ENCODE measurements at places on chromosomes 12 and 14. TPM values are rescaled to one million over a fixed set of nuclear protein-coding genes. Genes with fewer than 3 reads are reported as not detected.

GRCh38 chr14:83255015-83255726 is 1721.5 kb upstream of the SEL1L start:
- H3K4me3 ChIP-seq: no peak overlapping the region
- no peaks in the 10 kb centered on the region for H3K4me1 ChIP-seq
- DNase-seq: no peak

GRCh38 chr12:58148405-58148804 is 207.0 kb downstream of the ATP23 start:
- H3K27ac ChIP-seq: no peak overlapping the region
- H3K36me3 ChIP-seq: peaks cover 9% of the 10 kb centered on the region
- no peak overlapping the region for H3K4me3 ChIP-seq

GRCh38 chr14:91378930-91379578 is 38.6 kb downstream of the CCDC88C start:
- peaks cover 100% of the 10 kb centered on the region for H3K4me1 ChIP-seq
- no peaks in the 10 kb centered on the region for H3K27me3 ChIP-seq
- DNase-seq: no peak
- peak overlapping the region; percentile 26 for H3K4me3 ChIP-seq
- H3K27ac ChIP-seq: peak overlapping the region; percentile 94

DNA sequence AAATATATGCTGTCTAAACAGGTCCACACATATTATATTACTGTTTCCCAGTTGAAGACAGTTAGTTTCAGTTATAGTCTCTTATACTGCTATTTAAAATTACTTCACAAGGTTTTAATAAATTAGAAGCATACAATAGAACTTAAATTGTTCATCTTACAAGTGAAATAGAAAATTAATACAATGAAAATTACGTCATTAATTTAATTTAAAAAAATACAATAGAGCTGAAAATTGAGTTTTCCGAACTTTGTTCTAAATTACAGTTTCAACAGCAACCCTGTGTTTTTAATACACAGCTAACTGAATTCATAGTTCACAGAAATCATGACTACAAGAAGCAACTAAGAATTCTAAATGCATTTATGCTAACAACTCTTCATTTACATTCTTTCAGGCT is 525.7 kb upstream of the FOXG1 start:
- peaks cover 14% of the 10 kb centered on the region for H3K36me3 ChIP-seq
- DNase-seq: no peak
- H3K27ac ChIP-seq: no peak overlapping the region
- no peaks in the 10 kb centered on the region for H3K4me1 ChIP-seq

- H3K4me3 ChIP-seq: no peak overlapping the region
- H3K36me3 ChIP-seq: peaks cover 3% of the 10 kb centered on the region
- peak overlapping the region; percentile 38 for H3K27ac ChIP-seq
- no peaks in the 10 kb centered on the region for H3K27me3 ChIP-seq
- peaks cover 5% of the 10 kb centered on the region for H3K4me1 ChIP-seq
Measured at GRCh38 chr12:6575648-6576047, 7.6 kb upstream of the NOP2 start.

DNA sequence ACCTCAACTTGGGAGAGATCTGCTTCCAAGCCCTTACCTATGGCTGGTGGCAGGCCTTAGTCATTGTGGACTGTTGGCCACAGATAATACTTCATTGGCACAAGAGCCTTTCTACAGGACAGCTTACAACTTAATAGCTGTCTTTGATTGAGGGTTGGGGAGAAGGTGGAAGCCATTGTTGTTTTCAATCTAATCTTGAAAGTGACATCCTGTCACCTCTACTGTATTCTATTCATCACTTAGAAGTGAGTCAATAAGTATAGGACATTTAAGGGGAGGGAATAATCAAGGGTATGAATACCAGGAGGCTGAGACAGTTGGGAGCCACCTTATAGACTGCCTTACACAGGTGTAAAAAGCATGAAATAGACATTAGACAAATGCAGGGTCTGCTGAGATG is 906.3 kb downstream of the NRXN3 start:
- no peak overlapping the region for H3K4me3 ChIP-seq
- peaks cover 9% of the 10 kb centered on the region for H3K27me3 ChIP-seq
- no peaks in the 10 kb centered on the region for H3K4me1 ChIP-seq

DNA sequence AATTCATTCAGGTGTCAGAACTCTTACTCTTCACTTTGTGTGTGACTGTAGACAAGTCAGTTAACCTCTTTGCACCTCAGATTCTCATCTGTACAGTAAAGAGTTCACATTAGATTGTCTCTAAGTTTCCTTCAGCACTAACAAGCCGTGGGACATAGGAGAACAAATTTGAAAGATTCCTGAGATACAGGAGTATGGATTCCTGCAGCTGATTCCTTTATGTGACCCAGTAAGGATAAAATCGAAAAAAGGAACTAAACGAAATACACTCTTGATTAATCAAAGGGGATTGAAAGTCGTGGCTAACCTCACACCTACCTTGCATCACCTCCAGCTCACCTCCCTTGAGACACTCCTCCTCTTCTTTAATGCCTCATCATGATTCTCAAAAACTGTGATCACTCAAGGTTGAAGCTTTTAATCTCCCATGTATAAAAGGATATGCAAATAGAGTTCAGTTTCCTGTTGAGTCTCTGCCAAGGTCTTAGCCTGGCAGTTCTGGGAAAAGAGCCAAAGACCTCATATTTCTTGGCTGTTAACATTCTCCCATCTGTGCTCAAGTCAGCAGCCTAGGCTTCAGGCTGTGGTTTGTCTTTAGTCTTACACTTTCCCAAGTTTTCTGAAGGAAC is 156.6 kb downstream of the DAD1 start:
- no peaks in the 10 kb centered on the region for H3K36me3 ChIP-seq
- H3K27me3 ChIP-seq: no peaks in the 10 kb centered on the region
- H3K27ac ChIP-seq: no peak overlapping the region
- H3K4me3 ChIP-seq: no peak overlapping the region
- no peak for DNase-seq

DNA sequence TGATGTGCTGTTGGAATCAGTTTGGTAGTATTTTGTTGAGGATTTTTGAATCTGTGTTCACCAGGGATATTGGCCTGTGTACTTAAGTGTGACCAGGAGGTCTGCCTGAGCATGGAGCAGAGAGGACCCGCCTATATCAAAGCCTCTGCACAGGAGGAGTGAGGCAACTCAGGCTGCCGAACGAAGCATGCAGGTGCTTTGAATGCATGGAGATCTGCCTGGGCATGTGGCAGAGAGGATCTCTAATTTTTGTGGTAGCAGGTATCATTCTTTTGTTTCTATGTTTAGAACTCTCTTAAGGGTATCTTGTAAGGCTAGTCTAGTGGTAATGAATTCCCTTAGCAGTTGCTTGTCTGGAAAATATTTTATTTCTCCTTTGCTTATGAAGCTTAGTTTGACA is 26.9 kb downstream of the RAB3IP start:
- no peak overlapping the region for H3K27ac ChIP-seq
- H3K27me3 ChIP-seq: no peaks in the 10 kb centered on the region
- DNase-seq: no peak
- H3K36me3 ChIP-seq: peaks cover 71% of the 10 kb centered on the region

DNA sequence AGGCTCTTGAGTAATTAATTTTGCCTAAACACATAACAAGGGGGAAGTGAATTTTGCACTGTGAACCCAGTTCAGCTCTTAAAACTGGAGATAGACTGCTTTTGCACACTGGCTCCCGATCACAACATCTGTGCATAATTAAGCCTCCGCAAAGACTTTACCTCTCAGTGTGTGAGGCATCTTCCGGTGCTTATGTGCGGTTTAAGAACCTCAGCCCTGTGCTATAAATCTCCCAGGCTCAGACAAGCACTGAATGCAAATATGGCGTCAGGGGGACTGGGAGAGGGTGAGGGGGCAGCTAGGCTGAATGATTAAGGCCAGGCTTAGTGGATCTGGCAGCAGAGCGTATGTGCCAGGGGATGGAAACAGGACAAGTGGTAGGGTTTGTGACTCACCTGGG is 103.3 kb downstream of the ADCK1 start:
- no peak overlapping the region for H3K27ac ChIP-seq
- H3K27me3 ChIP-seq: no peaks in the 10 kb centered on the region
- no peak overlapping the region for H3K4me3 ChIP-seq
- no peaks in the 10 kb centered on the region for H3K4me1 ChIP-seq
- no peak for DNase-seq

DNA sequence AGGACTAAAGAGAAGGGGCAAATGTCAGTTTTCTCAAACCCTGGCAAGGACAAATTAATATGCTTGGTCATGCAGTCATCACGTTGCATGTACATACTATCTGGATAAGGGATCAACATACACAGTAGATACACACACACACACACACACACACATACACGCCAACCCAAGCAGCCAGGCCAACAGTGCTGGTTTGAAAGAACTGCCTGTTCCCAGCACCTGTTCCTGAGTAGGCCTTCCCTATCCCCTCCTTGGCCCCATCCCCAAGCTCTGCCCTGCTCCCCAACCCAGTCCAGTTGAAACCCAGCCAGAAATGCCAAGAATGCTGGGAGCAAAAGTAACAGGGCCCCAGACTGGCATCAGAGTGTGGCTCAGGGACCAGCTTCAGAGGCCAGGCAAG is 4.4 kb downstream of the ITGA7 start:
- no peaks in the 10 kb centered on the region for H3K36me3 ChIP-seq
- DNase-seq: no peak
- H3K27me3 ChIP-seq: peaks cover 16% of the 10 kb centered on the region
- H3K27ac ChIP-seq: no peak overlapping the region
- H3K4me3 ChIP-seq: no peak overlapping the region

GRCh38 chr14:99360774-99361595 is 89.0 kb upstream of the BCL11B start:
- no peak for DNase-seq
- no peaks in the 10 kb centered on the region for H3K4me1 ChIP-seq
- no peaks in the 10 kb centered on the region for H3K36me3 ChIP-seq
- no peak overlapping the region for H3K27ac ChIP-seq

GRCh38 chr12:30417697-30418231 is 277.9 kb downstream of the IPO8 start:
- H3K27ac ChIP-seq: no peak overlapping the region
- H3K4me3 ChIP-seq: no peak overlapping the region
- no peaks in the 10 kb centered on the region for H3K36me3 ChIP-seq
- DNase-seq: no peak
- H3K4me1 ChIP-seq: no peaks in the 10 kb centered on the region
- H3K27me3 ChIP-seq: no peaks in the 10 kb centered on the region

DNA sequence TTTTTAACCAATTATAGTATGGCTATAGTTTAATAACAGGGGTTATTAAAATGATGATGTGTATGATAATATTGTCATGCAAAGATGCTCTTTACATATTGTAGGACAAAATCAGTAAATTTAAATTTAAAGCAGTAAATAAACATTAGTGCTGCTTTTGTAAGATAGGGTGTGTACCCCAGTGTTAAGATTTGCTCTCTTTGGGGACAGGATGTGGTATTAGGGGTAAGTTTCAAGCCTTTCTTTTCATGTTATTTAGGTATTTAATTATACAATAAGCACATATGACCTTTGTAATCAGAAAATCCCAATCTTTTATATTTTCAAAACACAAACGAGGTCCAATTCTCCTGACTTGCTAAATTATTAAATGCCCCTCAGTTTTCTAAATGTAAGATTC is 39.7 kb upstream of the RPH3A start:
- no peaks in the 10 kb centered on the region for H3K36me3 ChIP-seq
- DNase-seq: no peak
- peaks cover 38% of the 10 kb centered on the region for H3K27me3 ChIP-seq
- H3K27ac ChIP-seq: no peak overlapping the region
- H3K4me3 ChIP-seq: no peak overlapping the region
- peaks cover 13% of the 10 kb centered on the region for H3K4me1 ChIP-seq

DNA sequence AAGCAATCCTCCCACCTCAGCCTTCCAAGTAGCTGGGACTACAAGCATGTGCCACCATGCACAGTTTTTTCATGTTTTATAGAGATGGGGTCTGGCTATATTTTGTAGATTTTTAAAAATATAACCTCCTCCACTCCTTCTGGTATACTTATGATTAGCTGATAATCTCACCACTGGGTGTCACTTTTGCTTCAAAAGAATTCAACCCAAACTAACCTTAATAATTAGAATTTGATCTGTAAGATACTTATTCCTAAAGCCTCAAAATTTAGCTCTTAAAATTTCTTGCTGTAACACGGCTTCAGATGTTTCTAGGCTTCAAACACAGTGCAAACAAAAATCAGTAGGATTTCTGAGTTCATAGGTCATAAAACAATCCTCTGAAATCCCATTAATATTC is 130.3 kb downstream of the CEP83 start:
- H3K27me3 ChIP-seq: no peaks in the 10 kb centered on the region
- H3K36me3 ChIP-seq: peaks cover 16% of the 10 kb centered on the region
- no peak for DNase-seq
- H3K27ac ChIP-seq: no peak overlapping the region
- H3K4me1 ChIP-seq: no peaks in the 10 kb centered on the region

- no peak overlapping the region for H3K4me3 ChIP-seq
- no peaks in the 10 kb centered on the region for H3K27me3 ChIP-seq
- H3K27ac ChIP-seq: peak overlapping the region; percentile 56
- no peaks in the 10 kb centered on the region for H3K36me3 ChIP-seq
- H3K4me1 ChIP-seq: peaks cover 8% of the 10 kb centered on the region
Measured at GRCh38 chr12:124795081-124795948, 68.3 kb downstream of the SCARB1 start.

CIT gene
- total RNA-seq: 0.99 TPM

TC2N gene
- total RNA-seq: 309 TPM

RD3L gene
- not detected for total RNA-seq

OR4K17 gene
- not detected for total RNA-seq

AGAP2 gene
- total RNA-seq: 58.8 TPM

CEBPE gene
- total RNA-seq: 1.5 TPM

CLEC4D gene
- not detected for total RNA-seq

PLCZ1 gene
- not detected for total RNA-seq

POLE2 gene
- total RNA-seq: 2.0 TPM

SCNN1A gene
- total RNA-seq: 4.0 TPM

STXBP6 gene
- not detected for total RNA-seq

ABCD2 gene
- total RNA-seq: 22.9 TPM

POTEM gene
- total RNA-seq: not detected

MOAP1 gene
- total RNA-seq: 58.3 TPM

DYNLL1 gene
- 57.8 TPM for total RNA-seq

NTN4 gene
- total RNA-seq: not detected

Measured in naive thymus-derived CD8-positive, alpha-beta T cell (primary cell).